Stimulated activated CD8-positive, alpha-beta memory T cell treated with anti-CD3 and anti-CD28 coated beads, Interleukin-7, amount 100 ng/mL, for 1 hour (primary cell): ENCODE measurements at places on chromosomes 1 and 21.

DNA sequence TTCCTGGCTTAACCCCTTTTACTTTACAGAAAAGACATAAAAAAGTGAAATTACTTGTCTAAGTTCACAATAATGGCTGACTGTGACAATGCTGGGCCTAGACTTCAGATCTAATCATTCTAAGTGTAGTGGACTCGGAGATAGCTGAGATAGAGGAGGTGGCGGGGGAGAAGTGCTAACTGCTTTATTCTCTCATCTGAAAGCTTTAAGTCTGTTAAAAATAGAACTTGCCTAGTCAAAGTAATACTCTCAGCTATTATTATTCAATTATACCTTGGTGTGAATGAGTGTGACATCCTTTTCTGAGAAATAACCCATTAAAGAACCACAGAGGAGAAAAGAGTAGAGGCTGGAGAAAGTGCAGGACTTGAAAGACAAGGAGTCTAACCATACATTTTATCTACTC is 96.1 kb upstream of the OLIG2 start:
- DNase-seq = no peak

DNA sequence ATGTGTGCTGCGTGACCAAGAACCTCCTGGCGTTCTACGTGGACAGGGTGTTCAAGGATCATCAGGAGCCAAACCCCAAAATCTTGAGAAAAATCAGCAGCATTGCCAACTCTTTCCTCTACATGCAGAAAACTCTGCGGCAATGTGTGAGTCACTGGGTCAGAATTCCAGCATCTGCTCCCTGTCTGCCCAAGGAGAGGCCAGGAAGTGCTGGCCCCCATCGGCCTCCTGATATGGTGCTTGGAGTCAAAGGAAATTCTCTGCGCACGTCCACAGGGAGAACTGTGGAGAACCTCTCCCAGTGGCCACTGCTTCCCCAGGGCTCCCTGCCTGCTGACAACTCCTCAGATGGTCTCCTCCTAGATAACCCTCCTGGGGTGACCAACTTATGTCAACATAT is 25.6 kb upstream of the IL20 start:
- no peak for DNase-seq

DNA sequence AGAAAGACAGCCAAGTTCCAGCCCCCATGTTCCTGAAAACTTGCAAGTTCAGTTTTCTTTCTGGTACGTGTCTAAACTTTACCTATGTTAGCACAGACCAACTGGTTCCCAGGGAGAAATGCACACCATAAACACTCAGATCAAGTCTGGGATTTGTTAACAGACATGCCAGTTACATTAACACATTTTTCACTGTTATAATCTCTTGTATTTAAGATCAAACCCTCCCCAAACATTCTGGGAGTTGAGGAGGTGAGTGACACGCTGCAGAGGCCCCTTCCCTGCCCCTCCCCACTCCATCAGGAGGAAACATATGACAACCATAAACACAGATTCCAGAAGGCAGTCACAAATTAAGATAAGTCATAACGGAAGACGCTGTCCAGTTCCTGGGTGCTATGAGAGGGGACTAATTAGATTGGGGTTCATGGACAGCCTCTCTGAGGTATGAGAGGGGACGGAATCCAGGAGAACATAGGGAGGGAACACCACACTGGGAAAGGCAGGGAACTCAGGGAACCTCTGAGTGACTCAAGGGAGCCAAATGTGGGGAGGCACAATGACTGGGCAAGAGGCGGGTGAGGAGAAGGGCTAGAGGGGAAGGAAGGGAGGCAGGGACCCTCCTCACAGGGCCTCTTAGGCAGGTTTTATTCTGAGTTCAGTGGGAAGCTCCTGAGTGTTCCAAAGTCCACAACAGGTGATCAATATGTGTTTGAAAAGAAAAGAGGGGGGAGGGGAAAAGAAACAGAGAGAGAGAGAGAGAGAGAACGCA is 25.0 kb downstream of the DUSP10 start:
- no peak for DNase-seq

DNA sequence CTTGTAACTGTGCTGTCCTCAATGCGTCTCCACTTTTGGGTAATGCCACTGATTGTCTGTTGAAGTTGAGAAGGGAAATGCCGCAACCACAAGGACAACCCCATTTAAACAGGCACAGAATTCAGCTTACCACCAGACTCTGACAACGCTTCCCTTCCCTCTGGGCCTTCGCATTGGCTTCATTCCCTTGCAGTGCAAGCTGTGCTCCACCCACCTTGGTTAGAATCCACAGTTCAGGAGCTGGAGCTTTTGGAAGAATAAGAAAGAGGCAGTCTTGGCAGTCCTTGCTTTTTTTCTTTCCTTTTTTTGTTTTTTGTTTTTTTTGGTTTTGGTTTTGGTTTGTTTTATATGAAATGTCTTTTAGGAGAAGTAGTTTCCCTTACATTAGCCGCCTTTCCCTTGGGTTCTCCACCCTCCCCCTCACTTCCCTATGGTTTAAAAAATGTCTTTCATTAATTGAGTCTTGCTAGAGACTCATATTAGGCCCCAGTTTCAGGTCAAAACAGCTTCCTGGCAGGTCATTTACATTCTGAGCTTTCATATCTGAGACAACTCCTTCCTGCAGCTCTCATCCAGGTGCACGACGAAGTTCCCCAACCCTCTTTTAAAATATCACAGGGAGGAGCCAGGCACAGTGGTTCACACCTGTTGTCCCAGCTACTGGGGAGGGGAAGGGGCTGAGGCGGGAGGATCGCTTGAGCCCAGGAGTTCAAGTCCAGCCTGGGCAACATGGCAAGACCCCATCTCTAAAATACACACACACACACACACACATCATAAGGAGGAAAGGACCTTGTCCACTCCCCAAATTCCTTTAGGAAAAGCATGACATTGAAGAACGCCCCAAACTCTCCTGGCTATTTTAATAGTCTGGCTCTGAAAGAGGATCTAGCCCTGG is 20.7 kb upstream of the LAX1 start:
- no peak for DNase-seq

GRCh38 chr1:230037261-230037660 is 29.8 kb upstream of the GALNT2 start:
- DNase-seq = no peak

GRCh38 chr1:11845641-11846335 is 1.8 kb downstream of the NPPA start:
- no peak for DNase-seq

DNA sequence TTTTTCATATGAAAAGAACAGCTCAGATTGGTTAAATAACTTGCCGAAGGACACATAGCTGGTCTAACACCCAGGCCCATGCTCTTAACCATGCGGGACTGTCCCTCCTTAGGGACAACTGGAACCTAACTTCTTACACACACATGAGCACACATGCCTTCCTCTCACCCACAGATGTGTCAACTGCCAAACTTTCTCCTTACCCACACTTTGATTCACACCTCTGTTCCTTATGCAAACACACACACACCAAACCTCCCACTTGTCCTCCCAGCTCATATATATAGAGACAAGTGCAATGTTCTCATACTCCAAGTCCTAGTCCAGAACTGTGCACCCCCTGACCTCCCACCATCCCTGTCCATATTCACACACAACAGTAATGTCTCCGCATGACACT is 4.3 kb downstream of the RAB25 start:
- no peak for DNase-seq

DNA sequence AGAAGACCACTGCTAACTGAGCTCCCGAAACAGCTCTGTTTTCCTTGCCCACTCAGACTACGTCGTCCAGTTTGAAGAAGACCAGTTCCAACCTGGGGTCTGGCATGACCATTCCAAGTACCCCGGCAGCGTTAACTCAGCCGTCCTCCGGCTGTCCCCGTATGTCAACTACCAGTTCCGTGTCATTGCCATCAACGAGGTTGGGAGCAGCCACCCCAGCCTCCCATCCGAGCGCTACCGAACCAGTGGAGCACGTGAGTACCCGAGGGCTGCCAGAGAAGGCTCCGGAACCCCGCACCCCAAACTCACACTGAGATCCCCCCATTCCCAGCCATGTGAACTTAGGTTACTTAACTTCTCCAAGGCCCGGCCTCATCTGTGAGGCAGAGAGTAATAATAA is 63.7 kb upstream of the CNTN2 start:
- DNase-seq = no peak

DNA sequence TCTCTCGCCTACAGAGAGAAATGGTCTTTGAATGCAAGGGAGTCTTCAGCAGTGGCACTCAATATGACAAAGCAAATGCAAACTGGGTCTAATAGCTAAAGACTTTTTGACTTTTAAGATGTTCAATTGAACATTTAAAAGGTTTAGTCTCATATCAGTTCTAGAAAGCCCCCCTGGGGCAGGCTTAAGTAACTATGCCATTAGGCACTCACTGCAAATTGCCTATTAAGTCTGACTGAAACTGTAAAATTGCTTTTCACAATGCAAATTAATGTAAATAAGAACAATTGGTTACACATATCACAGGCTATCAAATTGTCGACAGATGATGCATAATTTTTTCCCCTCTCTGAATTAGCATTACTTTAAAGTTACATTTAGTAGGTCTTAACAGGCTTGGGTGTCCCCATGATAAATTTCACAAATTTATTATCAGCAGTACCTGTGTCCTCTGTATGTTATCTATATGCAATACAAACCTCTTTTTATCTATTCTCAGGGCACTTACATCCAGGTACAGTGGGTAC is 329.1 kb downstream of the LRRIQ3 start:
- DNase-seq = no peak

DNA sequence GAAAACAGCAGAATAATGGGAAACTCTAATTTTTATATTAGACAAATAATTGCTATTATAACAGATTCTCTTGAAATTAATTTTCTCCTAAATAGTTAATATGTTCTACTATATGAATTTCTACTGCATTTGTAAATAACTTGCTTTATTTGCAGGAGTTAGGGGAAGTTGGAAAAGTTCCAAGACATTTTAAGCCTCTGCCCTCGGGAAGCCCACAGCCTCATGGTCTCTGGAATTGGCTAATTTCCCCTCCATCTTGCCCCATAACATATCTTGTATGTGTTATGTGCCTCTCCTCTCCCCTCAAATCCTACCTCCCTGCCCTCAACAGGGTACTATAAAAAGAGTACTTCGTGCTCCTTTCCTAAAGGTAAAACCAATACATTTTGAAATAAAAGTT is 271.4 kb upstream of the NR5A2 start:
- DNase-seq = no peak

DNA sequence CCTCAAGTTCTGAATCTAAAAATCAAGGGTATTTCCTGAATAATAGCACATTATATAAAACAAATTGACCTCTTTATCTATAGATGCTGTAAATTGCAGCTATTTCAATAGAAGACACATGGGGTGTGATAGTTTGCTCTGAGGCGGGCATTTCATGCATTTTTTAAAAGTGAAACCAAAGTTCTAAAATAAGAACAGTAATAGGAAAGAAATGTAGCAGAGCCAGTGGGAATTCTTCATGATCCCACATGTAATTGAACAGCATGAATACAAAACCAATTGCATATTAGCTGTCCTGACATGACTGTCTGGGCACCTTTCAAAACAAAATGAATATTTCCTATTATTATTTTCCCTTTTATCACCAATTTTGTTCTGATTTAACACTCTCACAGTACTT is 85.0 kb downstream of the RGS21 start:
- DNase-seq = no peak

DNA sequence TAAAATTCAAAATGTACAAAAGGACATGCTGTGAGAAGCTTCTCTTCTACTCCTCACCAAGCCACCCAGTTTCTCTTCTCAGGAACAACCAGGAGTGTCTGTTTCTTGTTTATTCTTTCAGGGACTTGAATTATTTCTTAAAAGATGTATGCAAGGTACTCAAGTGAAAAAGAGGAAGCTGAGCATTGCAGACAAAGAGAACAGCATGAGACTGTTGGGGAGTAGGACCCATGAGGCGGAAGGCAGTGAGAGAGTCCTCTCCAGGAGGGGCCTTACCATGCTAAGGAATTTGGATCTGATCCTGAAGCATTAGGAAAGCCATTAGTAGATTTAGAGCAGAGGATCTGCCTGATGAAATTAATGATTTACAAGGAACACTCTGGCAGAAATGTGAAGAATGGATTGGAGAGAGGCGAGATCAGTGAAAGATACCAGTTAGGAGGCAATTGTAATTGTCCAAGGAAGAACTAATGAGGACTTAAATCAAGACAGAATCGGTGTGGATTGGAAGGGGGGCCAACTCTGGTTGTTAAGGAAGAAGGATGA is 14.7 kb upstream of the SSX2IP start:
- DNase-seq = no peak

DNA sequence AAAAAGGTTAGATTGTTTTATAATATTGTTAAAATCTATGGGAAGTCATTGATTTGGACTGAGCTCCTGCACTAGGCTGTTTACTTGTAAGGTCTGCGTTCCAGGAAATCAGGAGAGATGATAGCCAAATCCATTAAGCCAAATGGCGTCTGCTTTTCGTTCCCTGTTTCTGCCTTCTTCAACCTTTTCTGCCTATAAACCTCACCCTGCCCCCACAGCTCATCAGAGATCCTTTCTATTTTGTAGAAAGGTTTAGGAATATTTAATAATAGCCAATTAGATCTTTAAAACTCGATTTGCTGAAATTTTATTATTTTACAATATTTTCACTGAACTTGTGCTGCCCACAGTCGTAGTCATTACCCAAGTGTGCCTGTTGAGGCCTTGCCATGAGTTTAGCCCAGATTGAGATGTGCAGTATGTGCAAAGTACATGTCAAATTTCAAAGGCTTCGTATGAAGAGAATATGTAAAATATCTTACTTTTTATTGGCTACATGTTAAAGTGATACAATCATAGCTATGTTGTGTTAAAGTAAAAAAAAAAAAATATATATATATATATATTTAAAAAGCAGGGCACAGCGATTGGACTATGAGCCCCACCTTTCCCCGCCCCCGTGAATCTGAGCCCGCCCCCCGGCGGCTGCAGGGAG is 444 bp upstream of the IARS2 start:
- DNase-seq = no peak

DNA sequence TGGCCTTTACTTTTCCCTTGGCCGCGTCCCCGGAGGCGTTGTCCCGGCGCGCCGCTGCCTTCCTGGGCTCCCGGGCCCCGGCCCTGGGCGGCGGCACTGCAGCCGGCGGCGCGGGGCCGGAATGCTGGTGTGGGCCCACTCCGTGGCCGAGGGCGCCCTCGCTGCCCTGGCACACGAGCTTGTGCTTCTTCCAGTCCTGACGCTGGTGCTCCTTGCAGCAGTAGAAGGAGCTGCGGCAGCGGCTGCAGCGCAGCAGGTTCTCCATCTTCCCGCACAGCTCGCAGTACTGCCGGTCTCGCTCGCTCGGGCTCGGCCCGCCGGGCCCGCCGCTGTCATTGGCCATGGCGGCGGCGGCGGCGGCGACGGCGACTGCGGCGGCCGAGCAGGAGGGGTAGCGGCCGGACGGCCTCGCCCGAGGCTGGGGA is 529 bp downstream of the EGLN1 start:
- peak; percentile 4 for DNase-seq

GRCh38 chr21:43364261-43364510 is 62.7 kb downstream of the SIK1 start:
- no peak for DNase-seq

GRCh38 chr1:83905315-83905907 is 93.5 kb downstream of the TTLL7 start:
- no peak for DNase-seq
